ENCODE measurements at places on chromosomes 7 and 10.

- no peak for DNase-seq
These were observed 82.4 kb downstream of the EBF3 start for GRCh38 chr10:129881641-129882040.

DNA sequence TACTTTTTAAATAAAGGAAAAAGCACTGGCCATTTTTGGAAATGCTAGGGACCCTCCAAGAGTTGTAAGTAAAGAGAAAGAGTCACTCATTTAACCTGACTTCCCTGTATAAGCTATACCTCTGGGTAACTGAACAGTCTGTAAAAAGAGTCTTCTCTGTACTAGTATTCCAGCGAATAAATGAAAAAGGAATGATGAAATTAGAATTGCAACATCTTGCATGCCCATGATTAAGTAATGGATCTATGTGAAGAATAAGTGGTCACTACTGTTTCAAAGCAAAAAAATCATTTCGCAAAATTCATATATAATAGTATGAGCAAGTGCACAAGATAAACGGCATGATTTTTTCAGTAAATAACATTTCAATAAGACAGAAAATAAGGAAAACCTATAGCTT is 116.8 kb downstream of the ZFAND4 start:
- DNase-seq: no peak

DNA sequence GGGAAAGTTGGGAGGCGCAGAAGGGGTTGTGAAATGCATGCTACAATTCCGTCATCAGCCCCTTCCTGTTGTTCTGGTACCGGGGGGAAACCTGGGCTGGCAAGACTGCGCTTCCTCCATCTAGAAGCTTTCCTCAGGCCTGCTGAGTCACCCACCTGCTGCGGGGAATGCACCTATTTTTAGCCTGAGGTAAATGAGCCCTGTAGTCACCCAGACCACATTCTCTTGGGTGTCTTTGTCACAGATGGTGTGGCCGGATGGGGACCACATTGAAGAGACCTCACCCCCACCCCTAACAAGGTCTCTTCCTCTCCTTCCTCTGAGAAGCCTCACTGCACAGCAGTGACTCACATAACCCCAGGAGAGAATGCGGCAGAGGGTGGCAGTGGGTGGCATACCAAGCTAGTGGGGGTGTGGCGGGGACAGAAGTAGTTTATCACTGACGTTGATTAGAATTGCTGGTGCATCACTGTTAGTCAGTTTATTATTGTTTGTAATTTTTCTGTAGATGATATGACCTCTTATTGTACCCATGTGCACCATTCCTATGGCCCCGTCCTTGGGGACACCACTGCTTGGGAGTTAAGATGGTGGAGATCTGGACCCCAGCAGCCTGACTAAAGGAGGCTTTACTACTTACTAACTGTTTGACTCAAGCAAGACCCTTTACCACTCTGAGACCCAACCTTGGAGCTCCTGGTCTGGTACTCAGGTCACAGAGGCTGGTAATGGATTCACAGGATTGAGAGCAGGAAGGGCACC is 83.0 kb upstream of the DUSP5 start:
- DNase-seq: peak; percentile 87

DNA sequence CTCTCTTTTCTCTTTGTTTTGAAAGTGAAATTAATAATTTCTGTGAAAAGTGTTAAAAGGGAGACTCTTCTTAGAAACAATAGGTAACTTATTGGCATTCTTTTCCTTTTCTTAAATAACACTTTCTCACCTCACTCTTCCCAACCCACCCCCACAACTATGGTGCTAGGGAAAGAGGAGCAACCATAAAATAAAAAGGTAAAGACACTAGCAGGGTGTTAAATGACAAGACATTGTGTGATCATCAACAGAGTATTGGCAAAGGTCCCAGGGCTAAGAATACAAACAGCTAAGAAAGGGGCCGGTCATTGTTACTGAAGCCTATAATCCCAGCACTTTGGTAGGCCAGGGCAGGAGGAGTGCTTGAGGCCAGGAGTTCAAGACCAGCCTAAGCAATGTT is 183.7 kb downstream of the NEBL start:
- no peak for DNase-seq

GRCh38 chr10:106446920-106447319 is 717.6 kb downstream of the SORCS1 start:
- DNase-seq: no peak

- no peak for DNase-seq
These were observed 3.0 kb downstream of the ITPRID1 start for GRCh38 chr7:31516680-31517502.

DNA sequence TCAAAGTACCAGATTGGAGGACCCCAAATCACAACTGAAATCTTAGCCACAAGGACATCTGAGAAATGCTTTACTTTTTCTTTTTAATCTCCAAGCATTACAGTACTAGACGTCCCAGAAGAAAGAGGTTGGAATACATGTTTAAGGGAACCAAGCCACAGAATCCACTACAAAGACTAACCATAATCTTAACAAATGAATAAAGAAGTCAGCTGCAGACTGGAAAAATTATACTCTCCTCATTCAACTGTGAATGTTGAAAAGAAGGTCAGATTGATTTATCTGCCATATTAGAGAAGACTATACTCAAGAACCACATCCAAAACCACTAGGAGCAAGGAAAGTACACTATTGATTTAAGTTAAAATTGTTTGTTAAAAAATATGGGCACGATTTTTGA is 102.1 kb upstream of the ABCB5 start:
- no peak for DNase-seq

GRCh38 chr10:13528875-13529713 is at the start of gene BEND7:
TSS of gene BEND7 (minus strand) at chr10:13529014. CDS start at chr10:13528533, 481 bp downstream.
- DNase-seq: no peak

- no peak for DNase-seq
These were observed 268.3 kb downstream of the CACNA2D1 start for GRCh38 chr7:82175319-82175718.

- no peak for DNase-seq
These were observed 71.5 kb downstream of the XPNPEP1 start for GRCh38 chr10:109851616-109852474.

DNA sequence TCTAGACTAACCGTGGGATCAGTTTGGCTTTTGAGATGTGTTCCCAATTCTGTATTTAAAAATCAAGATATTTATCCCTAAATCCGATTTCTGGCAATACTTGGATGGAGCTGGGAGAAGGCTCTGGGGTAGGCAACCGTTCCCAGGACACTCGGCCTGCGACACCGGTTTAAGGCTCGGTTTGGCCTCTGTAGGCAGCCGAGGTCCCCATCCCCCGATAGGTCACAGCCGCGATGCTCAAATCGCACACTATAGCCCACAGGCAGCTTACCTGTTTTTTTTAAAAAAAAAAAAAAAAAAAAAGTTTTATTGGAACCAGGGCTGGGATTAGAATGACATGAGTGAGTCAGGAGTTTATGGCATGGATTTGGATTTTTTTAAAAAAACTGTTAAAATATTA is 729 bp upstream of the TAF3 start:
- no peak for DNase-seq

DNA sequence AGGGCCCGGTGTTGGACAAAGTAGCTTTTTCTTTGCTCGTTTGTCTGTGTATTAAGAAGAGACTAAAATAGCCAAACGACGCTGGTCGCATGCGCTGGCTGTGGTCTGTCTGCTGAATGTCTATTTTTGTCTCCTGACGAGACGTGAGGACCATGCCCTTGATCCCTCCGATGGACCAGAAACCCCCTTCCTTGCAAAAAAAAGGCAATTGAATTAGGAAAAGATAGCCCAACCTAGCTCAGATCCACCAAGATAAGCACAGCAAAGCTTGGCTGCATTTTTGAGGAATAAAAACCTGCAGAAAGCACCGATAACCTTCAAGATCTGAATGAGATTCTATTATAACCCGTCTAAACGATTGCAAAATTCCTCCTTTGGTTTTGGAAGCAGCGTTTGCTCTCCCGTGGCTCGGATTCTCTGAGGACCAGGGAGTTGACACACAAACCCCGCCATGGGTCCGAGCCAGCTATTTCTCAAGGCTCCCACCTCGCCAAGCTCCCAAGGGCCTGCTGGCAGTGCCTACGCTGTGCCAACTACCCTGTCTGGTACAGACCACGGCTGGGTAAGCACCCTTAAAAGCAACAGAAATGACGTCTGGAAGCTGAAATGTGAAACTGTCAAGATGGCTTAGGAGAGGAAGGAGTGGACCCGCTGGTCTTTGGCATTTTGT is 17.7 kb upstream of the TTYH3 start:
- DNase-seq: no peak

DNA sequence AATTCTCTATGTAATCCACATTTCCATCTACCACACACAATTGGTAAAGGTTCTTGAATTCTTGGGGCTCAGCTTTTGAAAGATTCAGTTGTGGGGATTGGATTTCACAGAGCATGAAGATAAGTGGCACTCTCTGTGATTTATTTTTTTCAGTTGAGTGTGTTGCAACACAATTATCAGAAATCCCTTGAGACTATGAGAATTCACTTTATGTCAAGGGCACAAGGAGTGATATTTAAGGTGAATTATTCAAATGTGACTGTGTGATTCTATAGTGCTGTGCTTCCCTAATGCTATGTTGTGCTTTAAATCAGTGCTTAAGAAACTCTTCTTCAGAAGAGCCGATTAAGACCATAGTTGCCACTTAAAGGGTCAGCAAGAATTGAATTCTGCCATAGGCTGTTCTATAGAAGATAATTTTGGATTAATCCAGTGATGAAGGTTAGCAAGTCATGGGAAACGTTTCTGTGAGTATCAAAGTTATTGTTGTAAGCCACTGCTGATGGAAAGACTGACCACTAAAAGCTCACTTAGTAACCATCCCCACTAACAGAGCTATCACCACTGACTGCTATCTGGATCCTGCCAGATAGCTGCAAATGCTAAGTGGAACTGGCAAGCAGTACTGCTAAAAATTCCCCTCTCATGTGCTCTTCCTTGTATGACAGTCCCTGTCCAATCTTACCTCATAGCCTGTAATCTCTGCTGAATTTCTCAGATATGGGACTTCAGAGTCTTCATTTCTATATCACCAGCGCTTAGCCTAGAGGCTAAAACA is 134.0 kb upstream of the SEMA3D start:
- no peak for DNase-seq

DNA sequence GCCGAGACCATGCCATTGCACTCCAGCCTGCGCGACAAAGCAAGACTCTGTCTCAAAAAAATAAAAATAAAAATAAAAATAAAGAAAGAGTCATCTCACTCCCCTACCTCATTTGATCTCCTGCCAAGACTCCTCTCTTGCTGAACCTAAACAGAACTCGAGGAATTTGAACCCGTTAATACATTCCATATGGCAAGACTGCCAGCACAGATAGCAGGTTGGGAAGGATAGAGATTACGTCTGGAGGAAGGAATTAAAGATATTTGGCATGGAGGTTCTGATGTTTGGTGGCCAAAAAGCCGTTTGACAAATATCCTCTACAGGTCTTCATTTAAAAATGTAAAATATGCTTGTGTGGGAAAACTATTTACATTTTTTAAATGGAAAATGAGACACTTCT is 549.6 kb downstream of the HTR7 start:
- no peak for DNase-seq

GRCh38 chr10:87794285-87794684 is 23.7 kb downstream of the ATAD1 start:
- no peak for DNase-seq

GRCh38 chr10:99676895-99677294 is 17.6 kb downstream of the ENTPD7 start:
- DNase-seq: no peak

- peak; percentile 75 for DNase-seq
These were observed 2.3 kb downstream of the KLF6 start for GRCh38 chr10:3782451-3783315.

DNA sequence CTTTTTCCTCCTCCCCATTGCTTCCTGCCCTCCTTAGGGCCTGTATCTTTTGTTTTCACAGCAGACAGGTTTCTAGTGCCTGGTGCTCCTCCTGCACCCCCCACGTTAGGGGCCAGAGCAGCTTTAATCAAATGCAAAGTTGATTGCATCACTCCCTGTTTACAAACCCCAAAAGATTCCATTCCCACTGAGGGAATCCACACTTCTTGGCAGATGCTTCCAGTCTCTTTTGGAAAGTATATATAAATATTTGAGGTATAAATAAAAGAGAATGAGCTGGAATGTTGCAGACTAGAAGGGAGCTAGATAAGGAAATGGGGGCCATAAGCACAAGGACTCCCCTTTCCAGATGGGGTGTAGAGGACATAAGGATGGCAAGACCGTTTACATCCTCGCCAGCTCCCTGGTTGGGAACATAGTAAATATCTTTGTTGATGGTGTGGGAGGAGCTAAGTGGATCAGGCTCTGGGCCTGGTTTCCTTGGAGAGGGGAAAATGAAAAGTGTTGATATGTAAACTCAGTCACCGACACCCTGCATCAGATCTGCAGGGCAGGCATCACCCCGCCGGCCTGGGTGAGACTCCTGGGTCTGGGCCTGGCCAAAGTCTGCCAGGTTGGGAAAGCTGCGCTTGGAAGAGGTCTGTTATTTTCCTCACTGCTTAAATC is 6.2 kb downstream of the RARRES2 start:
- DNase-seq: no peak

GRCh38 chr10:12353399-12354242 is 4.3 kb downstream of the CAMK1D start:
- no peak for DNase-seq

DNA sequence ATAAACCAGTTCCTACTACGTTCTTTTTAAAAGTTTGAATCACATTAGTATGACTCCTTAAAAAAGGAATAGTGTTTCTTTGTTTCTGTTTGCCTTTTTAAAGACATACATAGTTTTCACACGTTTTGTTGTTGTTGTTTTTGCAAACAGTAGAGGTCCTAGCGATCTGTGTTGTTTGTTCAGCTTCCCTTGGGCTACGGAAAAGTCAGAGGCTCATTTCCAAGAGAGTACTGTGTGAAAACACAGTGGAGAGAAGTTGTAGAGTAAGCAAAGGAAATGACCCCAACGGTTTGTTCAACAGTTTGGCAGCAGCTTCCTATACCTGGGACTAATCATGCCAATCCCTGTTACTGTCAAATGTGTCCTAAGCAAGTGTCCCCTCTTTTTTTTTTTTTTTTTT is 87.1 kb upstream of the STEAP1 start:
- no peak for DNase-seq

GRCh38 chr10:30995081-30995770 is 36.4 kb downstream of the ZNF438 start:
- no peak for DNase-seq

DNA sequence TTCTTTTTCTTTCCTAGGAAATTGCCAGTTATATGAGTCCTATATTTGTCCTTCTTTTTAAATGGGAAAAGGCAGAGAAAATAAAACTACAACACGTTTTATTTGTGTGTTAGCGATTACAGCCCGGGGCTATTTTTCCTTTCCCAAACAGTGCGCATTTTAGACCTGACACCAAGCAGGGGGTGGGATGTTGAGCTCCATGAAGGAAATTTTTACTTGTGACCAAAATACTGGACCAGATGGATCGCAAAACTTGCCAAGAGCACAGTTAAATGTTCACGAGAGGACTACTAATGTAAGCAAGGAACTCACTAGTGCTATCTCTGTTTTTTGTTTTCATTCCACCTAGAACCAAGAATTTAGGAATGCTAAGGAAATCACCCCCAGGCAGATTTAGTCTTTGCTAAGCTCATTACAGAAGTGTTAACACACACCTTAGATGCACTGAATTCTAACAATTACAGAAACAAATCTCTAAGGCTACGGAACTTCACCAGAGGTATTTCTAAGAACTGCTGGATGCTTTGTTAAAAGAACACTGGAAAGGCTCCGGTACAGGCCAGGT is 114.8 kb downstream of the JAZF1 start:
- no peak for DNase-seq

- DNase-seq: no peak
These were observed 29.3 kb upstream of the SH3PXD2A start for GRCh38 chr10:103884681-103885139.

All from activated CD8-positive, alpha-beta memory T cell treated with anti-CD3 and anti-CD28 coated beads, Interleukin-2, amount 50 U/mL, for 48 hours (primary cell).